Tibial nerve (tissue), 4 donors: ENCODE measurements at places on chromosomes 6 and 20.
A peak's percentile ranks its signal among the peaks of the same experiment; 100 is the strongest.

DNA sequence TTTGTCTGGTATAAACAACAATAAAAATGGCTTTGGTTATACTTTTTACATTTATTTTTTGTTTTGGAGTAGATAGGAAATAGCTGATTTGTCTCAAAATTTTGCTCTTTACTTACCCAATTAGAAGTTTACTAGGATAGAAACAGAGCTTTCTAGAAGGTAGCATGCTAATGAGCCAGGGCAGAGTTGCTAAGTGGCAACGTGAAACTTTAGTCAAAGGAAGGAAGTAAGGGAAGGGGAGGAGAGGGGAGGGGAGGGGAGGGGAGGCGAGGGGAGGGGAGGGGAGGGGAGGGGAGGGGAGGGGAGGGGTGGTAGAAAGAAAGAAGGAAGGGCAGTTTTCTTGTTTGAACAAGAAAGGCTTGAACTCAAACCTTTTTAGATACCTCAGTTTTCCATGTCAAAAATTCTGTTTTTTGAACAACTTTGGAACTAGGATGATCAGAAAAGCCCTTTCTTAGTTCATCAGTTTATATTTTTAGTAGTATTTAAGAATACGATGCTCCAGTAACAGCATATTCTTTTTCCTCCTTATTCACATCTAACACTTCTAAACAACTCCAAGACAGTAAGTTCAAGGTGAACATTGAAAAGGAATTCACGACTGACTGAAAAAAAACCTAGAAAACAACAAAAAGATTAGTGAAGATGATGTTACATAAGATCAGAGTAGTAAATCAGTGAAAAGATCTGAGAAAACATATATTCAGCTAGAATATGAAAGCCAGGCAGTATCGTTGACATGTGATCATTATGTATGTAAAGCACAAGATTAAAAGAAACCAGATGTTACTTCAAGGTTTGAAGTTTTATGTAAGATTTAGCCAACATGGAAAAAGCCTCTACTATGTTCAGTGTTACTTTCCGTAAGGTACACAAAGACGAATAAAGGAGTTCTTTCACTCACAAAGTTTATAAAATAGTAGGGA is 263.4 kb downstream of the ARHGAP18 start:
- DNase-seq: no peak

GRCh38 chr6:134908906-134909516 is 40.9 kb downstream of the ALDH8A1 start:
- DNase-seq: peak; percentile 73

DNA sequence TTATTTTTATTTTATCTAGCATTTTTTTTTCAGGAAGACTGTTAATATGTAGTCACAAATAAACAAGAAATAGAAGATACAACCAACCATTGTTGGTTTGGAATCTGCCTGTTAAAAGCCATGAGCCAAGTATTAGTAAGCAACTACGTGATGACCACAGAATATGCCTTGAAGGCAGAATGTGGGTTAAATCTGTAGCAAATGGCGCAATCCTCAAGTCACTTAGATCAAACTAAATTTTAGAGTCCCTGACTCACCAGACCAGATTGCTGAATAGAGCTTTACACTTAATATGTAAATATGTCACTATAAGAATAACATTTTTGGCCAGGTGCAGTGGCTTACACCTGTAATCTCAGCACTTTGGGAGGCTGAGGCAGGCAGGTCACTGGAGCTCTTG is 800.1 kb upstream of the CITED2 start:
- DNase-seq: no peak

DNA sequence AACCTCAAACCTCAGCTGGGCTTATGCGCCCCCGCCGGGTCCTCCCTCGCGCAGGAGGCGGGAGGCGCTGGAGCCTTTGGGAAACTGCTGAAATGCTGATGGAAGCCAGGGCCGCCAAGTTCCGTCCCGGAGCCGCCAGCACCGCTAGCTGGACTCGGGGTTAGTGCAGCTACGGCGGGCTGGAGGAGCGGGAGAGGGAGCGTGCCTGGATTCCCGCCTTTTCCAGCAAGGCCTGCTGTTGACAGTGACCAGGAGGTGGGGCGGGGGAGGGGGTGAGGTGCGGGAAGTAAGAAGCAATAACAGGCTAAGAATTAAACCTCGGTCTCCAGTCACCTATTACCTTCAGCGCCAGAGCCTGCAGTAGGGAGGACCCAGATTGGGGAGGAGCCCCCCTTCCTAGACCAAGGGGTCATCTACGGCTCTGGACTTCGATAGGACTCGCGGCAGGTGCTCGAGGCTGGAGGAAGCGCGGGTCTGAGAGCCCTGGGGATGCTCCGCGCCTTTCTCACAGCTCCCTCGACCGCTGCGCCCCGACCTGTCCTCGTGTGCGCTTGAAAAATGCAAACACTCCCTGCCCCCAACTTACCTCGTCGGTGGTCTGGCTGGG is 20.5 kb downstream of the COL9A1 start:
- no peak for DNase-seq

DNA sequence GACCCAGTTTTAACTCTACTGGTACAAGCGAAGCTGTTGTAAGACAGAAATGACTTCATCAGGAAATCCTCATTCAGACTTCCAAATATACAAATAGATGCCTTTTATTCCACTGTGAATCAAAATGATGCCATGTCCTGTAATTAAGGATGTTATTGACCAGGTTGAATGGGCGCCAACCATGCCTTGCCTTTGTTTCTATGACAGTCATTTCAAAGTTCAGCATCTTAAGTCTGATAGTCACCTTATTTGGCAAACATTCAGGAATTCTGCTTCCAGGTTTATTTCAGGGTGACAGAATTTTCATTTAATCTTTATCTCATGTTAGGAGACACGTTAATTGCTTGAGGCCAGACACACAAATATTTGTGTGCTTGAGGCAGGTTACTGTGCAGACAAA is 592.8 kb upstream of the JAG1 start:
- DNase-seq: no peak

GRCh38 chr6:10099529-10100140 is 315.2 kb downstream of the TFAP2A start:
- DNase-seq: no peak

- DNase-seq: no peak
These were observed 53.6 kb upstream of the FYN start for GRCh38 chr6:111926731-111927302.

- no peak for DNase-seq
These were observed 932.1 kb downstream of the EYS start for GRCh38 chr6:64774881-64775280.

GRCh38 chr6:117483645-117484016 is 1.2 kb downstream of the DCBLD1 start:
- no peak for DNase-seq

DNA sequence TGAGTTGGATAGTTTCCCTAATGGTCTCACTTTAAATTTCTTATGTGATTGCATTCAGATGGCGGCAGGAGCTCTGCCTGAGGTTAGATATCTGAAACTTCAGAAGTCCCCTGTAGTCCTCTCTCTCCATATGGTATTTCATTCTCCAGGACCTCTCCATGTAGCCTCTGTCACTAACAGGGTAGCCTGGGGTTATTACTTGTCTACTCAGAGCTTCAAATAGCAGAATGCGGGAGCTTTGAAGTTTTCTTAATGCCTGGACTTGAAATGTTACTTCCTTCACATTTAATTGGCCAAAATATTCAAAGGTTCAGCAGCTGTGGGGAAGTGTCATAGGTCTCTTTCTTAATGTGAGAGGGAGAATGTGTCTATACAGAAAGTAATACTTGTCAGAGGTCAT is 1370.4 kb downstream of the GRIK2 start:
- DNase-seq: no peak

DNA sequence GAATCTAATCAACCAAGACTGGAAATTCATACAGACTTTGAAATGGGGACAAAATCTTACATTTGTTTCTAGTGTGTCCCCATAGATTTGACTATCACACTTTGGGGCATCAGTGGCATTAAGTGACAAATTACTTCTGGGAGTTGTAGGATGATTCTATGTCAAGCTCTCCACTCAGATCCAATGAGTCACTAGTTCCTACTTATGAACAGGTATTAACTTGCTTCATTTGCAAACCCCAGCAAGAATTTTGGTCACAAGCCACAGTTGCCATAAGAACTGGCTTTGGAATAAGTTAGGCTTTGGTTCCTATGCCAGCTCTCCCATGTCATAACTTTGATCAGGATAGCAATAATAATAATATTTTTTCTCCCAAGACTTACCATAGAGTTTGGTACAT is 77.6 kb upstream of the PTPRK start:
- no peak for DNase-seq
